Stimulated activated CD8-positive, alpha-beta memory T cell treated with anti-CD3 and anti-CD28 coated beads, Interleukin-7, amount 100 ng/mL, for 4 hours (primary cell): ENCODE measurements at places on chromosomes 13 and 19.

- DNase-seq = no peak
Measured at GRCh38 chr13:32829676-32830335, 186.4 kb upstream of the KL start.

- no peak for DNase-seq
Measured at GRCh38 chr13:92390217-92390616, 836.4 kb upstream of the GPC6 start.

GRCh38 chr13:113559901-113560644 is 24.5 kb upstream of the TFDP1 start:
- DNase-seq = no peak

DNA sequence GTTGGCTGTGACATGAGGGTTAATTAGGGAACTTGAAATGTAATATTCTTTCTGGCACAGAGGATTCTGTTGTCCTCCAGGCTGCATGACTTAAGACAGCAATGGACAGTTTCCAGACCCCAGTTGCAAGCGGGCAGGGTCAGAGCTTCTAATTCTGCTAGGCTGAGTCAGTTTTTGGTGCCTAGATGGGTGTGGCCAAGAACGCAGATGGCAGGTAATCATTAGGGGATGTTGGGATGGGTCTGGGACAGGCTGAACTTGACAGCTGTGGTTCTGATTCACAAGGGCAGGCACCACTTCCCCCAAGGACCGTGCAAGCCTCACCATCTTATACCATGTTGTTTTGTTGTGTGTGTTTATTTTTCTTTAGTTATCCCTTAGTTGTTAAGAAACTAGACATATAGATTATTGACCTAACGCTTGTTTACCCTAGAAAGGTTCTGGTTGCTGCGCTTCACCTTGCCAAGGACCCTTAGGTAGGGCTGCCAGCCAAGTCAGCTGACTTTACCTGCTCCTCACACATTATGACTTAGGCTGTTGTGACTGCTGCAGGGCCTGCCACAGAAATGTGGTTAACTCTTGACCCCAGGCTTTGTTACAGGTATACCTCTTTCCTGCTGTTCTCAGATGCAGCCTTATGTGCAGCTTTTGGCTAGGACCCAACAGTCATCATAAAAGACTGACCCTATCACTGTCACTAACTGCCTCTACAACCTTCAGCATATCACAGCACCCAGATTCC is 117.7 kb upstream of the KLF12 start:
- no peak for DNase-seq

- DNase-seq = no peak
Measured at GRCh38 chr13:108961542-108962125, 332.2 kb downstream of the MYO16 start.

DNA sequence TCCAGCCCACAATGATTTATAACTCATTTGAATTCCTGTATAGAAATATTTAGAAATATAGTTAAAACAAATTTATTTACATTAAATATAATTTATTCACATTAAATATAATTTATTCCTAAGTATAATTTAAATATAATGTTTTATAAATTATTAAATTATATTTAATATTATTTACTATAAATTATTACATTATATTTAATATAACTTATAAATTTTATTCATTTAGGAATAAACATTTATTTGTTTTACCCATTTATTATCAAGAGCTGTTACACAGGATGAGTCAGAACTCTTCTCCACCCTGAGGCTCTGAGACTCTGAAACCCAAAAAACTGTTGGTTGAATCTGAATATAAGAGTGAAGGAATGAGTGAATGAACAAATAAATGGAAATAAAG is 170.9 kb upstream of the OBI1 start:
- no peak for DNase-seq
